ENCODE measurements at places on chromosomes 4 and X.
A peak's percentile ranks its signal among the peaks of the same experiment; 100 is the strongest.

DNA sequence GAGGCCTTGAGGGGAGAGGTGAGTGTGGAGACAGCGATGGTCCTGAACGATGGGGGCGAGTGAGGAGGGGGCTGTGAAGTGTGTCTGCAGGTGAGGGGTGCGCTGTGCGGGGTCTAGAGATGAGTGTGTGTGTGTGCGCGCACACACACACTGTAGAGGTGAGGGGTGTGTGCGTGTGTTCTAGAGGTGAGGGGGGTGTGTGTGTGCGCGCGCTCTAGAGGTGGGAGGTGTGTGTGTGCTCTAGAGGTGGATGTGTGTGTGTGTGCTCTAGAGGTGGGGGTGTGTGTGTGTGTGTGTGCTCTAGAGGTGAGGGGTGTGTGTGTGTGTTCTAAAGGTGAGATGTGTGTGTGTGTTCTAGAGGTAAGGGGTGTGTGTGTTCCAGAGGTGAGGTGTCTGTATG, 574 bp downstream of the BST1 start:
- DNase-seq = no peak

GRCh38 chr4:117422297-117422696, 336.9 kb upstream of the TRAM1L1 start:
- DNase-seq = no peak

DNA sequence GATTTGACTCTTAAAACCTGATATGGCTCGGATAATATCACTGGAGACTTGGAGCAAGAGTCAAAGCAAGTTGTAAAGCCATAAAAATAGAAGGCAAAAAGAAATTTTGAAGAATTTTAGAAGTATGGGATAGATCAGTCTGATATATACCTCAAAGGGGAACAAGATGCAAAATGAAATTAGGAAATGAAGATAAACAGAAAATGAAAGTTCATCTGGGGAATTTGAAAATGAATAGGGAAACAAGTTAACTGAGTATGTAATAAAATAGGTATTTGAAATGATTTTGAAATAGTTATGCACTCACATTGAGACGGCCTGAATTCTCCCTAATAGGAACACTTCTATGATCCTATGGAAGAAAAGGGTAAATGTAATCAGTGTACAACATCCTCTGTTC, 5.7 kb downstream of the CYP2U1 start:
- DNase-seq = no peak

DNA sequence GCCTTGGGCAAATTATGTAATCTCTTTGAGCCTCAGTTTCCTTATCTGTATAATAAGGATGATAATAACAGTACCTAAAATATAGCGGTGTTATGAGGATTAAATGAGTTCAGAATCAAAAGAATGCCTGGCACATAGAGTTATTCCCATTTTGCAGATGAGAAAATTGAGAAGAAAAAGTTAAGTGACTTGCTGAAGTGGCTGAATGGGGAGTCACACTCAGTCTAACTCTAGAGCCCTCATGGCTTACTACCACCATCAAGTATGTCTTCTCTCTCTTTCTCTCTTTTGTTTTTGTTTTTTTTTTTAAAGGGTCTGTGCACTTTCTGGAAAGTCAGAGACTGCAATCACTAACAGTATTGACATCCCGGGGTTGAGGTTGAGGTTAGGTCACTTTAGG, 615 bp downstream of the CACNA1F start:
- no peak for DNase-seq

GRCh38 chrX:107825698-107826237, at the start of gene MID2:
TSS of gene MID2 (plus strand) at chrX:107825866. CDS start at chrX:107826427, 561 bp downstream.
- DNase-seq = peak; percentile 31

GRCh38 chrX:129144172-129145038, 378.9 kb downstream of the SMARCA1 start:
- DNase-seq = no peak

GRCh38 chr4:143531380-143531779, 17.9 kb downstream of the SMARCA5 start:
- DNase-seq = peak; percentile 10

DNA sequence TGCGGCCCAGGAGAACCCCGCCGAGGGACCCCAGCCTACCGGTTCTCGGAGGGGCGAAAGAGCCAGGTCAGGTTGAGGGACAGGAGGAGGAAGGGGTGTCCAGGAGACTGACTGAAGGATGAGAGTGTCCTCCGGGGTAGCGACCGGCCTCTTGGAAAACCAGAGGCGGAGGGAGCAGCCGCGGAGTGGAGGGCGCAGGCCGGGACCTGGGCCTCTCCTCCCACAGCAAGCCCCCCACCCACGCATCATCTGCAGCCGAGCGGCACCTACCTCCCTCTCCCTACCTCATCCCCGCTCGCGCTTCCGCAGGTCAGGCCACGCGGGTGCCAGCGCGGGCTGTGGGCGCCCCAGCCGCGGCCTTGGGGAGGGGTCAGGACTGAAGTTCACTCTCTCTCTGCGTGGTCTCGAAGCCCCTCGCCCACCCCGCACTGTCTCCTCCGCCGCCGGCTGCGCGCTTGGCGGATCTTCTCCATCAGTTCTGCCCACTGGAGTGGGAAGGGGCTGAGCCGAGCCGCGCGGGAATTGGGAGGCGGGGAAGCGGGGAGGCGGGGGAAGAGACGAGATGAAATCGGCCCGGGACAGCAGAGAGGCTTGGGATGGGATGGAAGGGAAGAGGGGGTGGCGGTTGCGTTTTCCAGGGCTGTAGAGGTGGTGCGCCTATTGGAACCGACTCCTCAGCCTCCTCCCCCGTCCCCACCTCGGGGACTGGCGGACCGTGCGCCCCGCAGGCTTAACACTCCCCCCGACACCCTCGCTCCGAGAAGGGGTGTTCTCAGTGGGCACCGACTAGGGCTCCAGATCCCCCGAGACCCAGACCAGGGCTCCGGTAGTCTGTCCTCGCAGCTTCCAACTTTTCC, 1.8 kb downstream of the NLGN4X start:
- no peak for DNase-seq

DNA sequence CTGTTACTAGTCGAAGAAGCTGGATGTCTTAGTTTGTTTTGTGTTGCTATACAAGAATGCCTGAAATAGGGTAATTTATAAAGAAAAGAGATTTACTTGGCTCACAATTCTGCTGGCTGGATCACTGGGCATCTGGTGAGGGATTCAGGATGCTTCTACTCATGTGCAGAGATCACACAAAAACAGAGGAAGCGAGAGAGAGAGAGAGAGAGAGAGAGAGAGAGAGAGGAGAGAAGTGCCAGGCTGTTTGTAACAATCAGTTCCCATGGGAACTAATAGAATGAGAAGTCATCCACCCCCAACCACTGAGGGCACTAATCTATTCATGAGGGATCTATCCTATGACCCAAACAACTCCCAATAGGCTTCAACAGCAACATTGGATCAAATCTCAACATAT, 66.2 kb upstream of the FAM9A start:
- DNase-seq = no peak

- DNase-seq = no peak
Observed at GRCh38 chr4:110867251-110867960, 244.5 kb upstream of the PITX2 start.

DNA sequence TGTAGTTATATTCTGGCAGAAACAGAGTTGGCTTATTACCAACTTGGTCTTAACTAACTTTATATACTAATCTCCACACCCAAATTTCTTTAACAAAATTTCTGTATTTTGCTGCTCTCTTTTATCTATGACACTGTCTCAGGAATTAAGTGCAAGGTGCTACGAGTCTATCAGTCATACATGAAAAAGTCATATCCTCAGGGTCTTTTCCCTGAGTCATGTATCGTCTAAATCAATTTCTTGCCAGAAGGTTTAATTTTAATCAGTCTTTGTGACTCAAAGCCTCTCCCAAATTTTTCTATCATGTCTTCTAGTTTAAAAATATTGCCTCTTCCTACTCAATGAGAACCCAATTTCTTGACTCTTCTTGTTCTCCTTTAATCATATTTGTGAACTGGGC, 1803.6 kb upstream of the PCDH7 start:
- DNase-seq = no peak

GRCh38 chr4:108372681-108373080, 203.9 kb upstream of the LEF1 start:
- no peak for DNase-seq

- no peak for DNase-seq
Observed at GRCh38 chr4:7950301-7951092, 10.8 kb upstream of the AFAP1 start.

DNA sequence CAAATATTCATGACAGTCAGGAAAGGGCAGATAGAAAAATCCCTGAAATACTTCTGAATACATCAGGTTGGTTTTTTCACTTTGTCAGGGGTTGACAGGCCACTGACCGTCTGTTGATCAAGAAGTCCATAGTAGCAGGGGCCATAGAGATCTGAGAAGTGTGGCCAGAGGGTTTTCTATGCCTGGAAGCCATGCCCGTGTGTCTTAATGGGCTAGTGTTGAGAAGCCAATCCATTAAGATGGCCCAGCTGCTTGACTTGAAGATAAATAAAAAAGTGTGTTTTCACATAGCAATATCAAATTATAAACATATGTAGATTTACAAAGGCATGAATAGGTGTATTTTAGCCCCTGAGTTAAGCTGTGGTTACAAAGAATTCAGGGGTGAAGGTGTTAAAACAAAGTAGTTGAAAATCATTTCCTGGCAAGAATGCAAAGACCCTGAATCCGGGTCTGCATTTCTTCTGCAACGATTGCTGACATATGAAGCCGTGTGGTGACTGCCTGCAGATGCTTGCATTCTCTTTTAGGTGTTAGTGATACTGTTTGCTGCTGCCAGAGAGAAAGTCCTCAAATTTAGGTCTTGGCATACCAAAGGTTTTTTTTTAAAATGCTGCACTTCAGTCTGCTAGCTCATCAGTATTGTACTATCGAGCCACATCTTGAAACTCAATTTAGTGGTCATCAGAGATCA, 9.3 kb upstream of the LIMCH1 start:
- no peak for DNase-seq

- no peak for DNase-seq
Observed at GRCh38 chr4:83779103-83780052, 243.5 kb downstream of the GPAT3 start.

DNA sequence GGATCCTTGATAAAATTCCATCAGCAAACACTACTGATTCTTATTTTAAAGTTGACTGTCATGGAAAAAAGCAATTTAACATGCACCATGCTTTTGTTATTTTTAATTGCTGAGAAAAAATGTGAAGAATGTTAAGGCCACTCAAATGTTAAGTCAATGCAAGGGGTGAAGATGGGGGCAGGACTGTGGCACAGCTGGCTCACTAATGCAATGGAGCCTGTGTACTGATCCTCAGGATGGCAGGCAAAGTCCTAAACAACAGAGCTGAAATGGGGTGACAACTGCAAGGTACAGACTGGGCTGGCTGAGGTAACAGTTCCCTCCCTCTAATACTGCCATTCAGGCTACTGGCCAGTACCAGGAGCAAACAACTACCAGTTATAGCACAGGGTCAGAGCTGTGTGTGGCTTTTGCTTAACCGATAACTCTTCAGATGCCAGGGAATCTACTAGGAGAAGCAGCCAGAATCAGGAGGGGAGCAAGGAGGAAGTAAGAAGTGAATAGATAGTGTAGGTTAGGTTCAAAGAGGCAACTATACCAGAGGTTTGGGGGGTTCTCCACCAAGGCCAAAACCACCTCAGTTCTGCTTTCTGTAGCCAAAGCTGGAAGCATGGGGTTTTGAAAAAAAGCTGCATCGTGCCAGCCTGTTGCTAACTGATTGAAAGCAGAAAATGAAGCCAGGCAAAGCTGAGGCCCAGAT, 372.6 kb downstream of the OPHN1 start:
- peak; percentile 11 for DNase-seq

DNA sequence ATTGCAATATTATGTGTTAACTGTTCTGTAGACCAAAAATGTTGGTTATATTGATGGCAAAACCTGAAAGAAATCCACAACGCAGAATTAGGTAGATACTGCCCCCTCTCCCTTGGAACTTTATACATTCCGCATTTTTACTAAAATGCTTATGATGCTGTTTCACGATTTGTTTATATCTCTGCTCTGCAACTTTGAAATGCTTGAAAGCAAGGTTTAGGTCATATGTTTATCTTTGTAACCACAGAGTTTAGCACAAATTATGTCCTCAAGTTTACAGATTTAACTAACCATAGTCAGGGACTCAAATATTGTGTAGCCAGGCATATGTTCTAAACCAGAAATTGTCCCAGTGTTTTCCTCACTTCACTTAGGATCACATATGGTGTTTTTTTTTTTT, 66.1 kb upstream of the H2AZ1 start:
- no peak for DNase-seq

DNA sequence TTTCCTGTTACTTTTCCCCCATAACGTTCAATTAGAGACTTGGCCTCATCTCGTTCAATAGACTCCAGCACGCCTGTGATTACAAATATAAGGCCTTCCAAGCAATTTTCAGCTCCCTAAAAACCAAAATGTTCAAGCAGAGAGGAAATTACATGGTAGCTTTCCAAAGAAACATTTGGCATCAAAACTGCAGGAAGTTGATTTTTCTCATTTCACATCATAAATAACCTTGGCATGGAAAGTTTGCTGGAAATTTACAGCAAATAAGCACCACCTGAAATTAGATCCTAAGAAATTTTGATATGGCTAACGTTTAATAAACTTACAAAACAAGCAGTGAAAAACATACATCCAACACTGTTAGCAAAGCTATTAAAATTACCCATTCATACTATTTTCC, 53.3 kb downstream of the RFC1 start:
- DNase-seq = no peak

GRCh38 chr4:178026999-178027398, 584.8 kb upstream of the AGA start:
- no peak for DNase-seq

- no peak for DNase-seq
Observed at GRCh38 chrX:38045538-38046096, 39.3 kb downstream of the SYTL5 start.

- peak; percentile 24 for DNase-seq
Observed at GRCh38 chrX:3690140-3690539, 23.3 kb downstream of the PRKX start.

GRCh38 chrX:120536061-120536460, 24.7 kb downstream of the CUL4B start:
- DNase-seq = no peak

DNA sequence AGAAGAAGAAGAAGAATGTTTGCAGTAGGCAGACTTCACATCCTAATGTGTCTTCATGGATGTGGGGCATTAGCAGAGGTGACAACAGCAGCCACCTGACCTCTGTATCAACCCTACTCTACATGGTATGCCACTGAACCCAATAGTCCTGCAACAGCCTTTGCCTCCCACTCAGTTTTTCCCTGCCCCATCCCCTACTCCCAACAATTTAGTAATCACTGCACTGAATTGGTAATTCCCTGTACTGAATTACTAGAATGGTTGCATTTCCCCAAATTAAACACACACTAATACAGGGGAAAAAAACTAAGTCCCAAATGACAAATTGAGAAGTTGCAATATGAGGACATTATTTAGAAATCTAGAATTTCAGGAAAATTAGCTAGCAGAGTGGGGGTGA, 31.4 kb upstream of the FAM241A start:
- DNase-seq = no peak

All from GM03348 (cell line).